ENCODE measurements at places on chromosomes 13 and 19. TPM values are rescaled to one million over a fixed set of nuclear protein-coding genes. Genes with fewer than 3 reads are reported as not detected.

DNA sequence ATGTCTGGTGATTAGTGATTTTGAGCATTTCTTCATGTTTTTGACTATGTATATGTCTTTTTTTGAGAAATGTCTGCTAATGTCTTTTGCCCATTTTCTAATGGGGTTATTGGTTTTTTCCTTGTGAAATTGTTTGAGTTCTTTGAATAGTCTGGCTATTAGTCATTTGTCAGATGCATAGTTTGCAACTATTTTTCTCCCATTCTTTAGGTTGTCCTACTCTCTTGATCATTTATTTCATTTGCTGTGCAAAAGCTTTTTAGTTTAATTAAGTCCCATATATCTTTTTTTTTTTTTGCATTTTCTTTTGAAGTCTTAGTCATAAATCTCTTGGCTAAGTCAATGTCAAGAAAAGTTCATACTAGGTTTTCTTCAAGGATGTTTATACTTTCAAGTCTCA, 449.8 kb downstream of the DACH1 start:
- DNase-seq = no peak

- DNase-seq = no peak
These were observed 4.1 kb upstream of the NANOS3 start for GRCh38 chr19:13872695-13873389.

DNA sequence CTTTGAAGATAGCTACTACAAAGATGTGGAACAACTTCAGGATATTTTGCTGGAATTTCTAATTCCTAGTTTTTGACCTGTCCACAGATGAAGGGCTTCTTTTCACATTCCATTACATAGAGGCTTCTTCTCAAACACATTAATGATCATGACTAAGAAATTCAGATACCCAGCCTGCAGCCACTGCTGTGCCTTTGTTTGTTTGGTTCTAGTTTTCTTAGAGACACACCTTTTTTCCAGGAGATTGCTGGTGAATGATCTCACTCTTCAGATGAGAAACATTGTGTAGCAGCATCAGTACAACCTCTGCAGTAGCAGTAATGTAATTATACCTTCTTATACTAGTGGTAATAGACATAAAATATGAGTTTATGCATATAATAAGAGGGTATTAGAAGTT, 5.0 kb downstream of the TDRD3 start:
- DNase-seq = peak; percentile 57

Gene NLRP5
- not detected for total RNA-seq

Gene ZNF793
- 6.0 TPM for total RNA-seq

DNA sequence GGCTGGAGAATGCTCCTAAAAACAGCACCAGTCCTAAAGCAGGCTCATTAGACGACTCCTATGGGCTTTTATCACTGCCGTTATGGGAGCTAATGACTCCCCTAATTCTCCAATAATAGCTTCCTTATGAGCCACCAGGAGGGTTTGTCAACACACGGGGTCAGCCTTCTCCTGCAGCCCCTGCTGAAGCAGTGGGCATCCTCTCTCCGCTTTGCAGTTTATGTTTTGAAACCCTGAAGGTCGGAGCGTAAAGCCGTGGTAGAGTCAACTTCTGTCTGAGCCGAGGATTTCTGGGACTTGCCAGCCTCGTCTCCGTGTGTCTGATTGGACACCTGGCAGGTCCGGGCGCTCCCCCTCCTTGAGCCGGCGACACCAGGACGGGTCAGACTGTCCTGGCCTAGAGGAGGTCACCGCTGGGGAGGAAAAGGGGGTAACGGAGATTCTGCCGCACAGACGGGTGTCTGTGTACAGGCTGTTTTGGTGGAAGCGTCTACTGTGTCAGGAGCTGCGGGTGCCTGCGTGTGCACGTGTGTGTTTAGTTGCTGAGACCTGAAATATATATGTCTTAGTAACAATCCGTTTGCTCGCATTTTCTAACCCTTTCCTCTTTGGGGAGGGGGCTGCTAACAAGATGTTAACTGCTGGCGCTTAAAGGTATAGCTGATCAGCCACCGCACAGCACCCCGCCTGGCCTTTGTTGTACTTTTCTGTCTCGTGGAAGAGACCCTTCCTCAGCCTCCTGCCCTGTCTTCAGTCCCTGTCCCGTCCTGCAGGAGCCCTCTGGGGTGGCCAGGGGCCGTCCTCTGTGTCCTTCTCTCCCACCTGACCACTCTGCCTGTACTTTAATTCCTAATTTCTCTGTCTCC, 1.9 kb downstream of the KDM4B start:
- DNase-seq = peak; percentile 44

Gene NMRK2
- not detected for total RNA-seq

Gene ETV2
- not detected for total RNA-seq

- DNase-seq = peak; percentile 86
These were observed 59.0 kb downstream of the WDFY2 start for GRCh38 chr13:51643105-51643881.

- DNase-seq = no peak
These were observed 87.1 kb downstream of the ATP11A start for GRCh38 chr13:112776971-112777370.

DNA sequence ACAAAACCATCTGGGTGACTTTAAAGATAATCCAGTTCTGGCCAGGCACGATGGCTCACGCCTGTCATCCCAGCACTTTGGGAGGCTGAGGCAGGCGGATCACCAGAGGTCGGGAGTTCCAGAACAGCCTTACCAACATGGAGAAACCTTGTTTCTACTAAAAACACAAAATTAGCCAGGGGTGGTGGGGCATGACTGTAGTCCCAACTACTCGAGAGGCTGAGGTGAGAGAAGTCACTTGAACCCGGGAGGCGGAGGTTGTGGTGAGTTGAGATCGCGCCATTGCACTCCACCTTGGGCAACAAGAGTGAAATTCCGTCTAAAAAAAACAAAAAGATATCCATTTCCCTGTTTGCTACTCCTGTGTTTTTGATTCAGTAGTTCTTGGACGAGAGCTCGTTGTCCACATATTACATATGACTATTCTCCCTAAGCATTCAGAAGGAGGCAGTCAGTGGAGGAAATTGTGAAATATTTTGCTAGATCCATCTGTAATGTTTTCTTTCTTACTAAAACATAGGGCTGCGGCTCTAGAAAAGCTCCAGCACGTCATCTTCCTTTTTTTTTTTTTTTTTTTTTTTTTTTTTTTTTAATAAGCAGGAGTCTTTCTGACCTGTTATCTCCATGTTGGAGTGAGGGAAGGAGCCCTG, 33.6 kb downstream of the ZNF701 start:
- DNase-seq = no peak

Gene KIR2DL4
- not detected for total RNA-seq

DNA sequence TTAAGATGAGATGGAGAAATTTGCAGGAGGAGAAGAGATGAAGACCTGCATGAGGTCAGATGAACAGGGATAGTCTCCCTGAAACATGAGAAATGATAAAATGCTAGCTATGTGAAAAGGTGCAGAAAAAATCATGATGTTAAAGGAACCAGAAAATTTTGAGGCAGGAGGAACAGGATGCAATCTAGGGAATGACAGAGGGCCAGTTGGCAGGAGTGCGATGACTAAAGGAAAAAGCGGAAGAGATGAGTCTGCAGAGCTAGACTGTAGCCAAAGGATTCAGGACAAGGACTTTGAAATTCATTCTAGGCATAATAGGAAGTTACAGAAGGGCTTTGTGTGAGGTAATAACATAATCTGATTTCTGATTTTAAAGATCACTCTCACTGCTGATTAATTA, 77.9 kb downstream of the TRPC4 start:
- no peak for DNase-seq

Gene NLRP4
- total RNA-seq = not detected

Gene SCEL
- total RNA-seq = 1.7 TPM

Gene ZNF90
- total RNA-seq = 5.4 TPM

Gene OR1I1
- total RNA-seq = not detected

Gene CCL25
- not detected for total RNA-seq

- peak; percentile 32 for DNase-seq
These were observed 7.5 kb upstream of the LIN7B start for GRCh38 chr19:49106648-49107135.

DNA sequence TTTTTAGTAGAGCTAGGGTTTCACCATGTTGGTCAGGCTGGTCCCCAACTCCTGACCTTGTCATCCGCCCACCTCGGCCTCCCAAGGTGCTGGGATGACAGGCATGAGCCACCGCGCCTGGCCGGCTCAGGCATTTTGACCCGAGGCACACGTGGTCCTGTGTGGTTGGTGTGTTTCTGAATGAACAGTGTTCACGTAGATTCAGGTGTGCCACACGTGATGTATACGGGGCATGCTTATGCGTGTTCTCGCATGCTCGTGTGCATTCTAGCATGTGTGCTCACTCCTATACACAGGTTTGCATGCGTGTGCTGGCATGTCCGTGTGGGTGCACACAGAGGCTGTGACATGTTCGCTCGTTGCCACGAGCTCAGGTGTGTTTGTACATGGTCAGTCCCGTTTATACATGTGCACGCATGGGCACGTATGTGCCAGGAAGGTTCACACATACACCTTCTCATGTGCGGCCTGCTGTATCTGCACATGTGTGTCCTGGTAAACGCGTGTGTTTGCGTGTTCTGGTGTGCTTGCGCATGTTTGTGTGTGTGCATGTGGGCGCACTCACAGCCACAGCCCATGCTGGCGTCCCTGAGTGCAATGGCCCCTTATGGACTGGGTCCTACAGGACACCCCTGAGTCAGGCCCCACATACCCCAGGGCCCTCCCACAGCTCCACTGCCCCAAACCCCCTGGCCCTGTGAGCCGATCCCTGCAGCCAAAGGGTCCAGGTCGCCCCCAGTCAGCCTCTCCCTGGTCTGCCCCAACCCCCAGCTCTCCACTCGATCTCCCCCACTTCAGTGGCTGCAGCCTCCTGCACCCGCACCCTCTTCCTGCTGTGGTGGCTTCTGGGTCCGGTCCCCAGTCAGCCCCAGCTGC, 20.6 kb upstream of the TCF3 start:
- DNase-seq = no peak

Gene CADM4
- total RNA-seq = 12.8 TPM

GRCh38 chr19:5832061-5832460, 7.4 kb downstream of the FUT6 start:
- no peak for DNase-seq

- DNase-seq = peak; percentile 98
These were observed 25.1 kb downstream of the ELF1 start for GRCh38 chr13:40993987-40994386.

DNA sequence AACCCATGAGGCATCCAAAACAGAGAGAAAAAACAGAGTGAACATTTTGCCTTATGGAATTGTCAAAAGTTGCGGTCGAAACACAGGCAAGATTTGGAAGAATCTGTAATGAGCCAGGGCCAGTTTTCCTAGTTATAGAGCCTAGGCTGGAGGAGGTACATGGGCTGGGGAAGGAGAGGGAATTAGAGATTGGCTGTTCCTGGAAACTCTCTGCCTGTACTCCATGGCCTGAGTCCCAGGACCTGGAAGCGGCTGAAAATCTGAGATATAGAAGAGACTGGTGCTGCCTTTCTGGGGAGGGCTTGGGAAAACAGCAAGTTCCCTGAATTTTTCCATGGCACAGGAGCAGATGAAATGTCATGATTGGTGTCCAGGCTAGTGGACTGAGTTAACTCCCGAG, 122.8 kb upstream of the KLF12 start:
- no peak for DNase-seq

Gene ZNF550
- 9.1 TPM for total RNA-seq

- DNase-seq = peak; percentile 70
These were observed 9.0 kb upstream of the ACTN4 start for GRCh38 chr19:38638461-38638860.

DNA sequence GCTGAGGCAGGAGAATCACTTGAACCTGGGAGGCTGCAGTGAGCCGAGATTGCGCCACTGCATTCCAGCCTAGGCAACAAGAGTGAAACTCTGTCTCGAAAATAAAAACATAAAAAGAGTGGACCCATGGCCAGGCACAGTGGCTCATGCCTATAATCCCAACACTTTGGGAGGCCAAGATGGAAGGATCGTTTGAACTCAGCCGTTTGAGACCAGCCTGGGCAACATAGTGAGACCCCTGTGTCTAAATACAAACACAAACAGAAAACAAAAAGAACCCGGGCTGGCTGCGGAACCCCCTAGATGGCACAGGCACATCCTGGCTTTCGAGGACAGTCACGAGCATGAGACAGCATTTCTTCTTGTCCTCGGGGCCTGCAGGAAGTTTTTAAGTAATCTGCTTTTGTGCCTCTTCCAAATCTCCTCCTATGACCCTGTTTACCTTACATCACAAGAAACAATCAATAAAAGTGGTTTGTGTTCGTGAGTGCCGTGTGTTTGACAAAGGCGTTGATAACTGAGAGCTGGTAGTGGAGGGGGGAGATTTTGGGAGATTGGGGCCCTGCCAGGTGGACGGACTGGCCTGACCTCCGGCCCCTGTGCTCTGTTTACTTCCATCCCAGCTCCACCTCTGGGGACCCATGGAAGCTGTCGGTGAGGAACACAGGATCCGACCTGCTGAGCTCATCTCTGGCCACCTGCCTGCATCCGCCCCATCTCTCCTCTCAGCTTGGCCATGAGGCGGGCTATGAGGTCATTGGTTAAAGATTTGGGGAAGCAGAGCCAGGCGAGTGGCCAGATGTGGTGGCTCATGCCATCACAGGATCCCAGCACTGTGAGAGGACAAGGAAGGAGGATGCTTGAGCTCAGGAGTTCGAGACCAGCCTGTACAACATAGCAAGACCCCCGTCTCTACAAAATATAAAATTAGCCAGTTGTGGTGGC, 5.9 kb upstream of the GDF15 start:
- peak; percentile 64 for DNase-seq

Gene ZNF570
- total RNA-seq = 5.5 TPM

DNA sequence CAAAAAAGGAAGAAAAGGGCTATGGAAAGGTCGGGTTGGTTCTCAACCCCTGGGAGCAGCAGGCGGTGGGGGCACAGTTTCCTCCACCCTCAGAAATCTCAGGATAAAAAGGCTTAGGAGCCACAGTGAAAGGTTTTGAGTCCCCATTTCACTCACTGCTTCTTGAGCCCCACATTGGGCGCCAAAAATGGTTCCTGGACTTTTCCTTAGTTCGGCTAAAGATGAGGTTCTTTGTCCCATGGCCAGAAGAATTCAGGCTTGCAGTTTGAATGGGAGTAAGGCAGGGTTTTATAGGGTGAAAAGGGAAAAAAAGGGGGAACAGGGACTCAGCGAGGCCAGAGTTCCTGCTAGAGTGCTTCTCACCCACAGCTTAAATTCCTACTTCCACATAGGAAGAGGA, 179.5 kb downstream of the GGACT start:
- peak; percentile 6 for DNase-seq

DNA sequence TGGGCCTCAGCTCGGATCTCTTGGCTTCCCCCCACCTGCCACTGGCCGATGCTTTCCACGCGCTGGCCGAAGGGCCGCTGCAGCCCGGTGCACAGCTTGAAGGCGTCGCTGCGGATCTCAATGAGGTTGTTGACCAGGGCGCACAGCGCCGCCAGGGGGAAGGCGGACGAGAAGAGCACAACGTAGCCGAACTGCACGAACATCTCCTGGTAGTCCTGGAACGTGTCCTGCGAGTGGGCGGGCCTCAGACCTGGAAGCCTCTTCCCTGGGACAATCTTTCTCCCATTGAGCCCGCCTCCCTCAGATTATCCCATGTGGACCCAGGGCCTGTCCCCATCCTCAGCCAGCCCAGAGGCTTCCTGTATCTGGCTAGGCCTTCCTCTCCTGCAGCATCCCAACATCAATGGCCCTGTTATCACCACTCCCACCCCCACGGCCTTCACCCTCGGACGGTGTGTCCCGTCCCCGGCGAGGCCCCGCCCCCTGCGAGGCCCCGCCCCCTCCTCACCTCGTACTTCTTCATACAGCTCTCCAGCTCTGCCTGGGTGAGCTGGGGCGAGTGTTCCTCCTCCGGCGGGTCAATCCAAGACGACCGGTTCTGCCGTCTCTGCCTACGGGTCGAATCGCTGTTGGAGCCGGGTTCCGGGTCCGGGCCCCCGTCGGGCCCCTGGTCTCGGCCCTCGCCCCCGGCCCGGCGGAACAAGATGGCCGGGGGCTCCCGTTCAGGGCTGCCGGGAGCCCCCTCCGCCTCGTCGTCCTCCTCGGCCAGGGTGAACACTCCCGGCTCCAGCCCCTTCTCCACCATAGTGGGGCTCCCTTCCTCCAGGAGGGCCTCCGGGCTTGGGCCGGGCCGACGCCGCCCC, 6.8 kb downstream of the ANO8 start:
- peak; percentile 73 for DNase-seq

Data from mammary epithelial cell (primary cell).